Stimulated activated CD4-positive, alpha-beta T cell treated with anti-CD3 and anti-CD28 coated beads, Interleukin-4, amount 100 ng/mL, for 4 hours (primary cell): ENCODE measurements at places on chromosomes 1 and 21.

DNA sequence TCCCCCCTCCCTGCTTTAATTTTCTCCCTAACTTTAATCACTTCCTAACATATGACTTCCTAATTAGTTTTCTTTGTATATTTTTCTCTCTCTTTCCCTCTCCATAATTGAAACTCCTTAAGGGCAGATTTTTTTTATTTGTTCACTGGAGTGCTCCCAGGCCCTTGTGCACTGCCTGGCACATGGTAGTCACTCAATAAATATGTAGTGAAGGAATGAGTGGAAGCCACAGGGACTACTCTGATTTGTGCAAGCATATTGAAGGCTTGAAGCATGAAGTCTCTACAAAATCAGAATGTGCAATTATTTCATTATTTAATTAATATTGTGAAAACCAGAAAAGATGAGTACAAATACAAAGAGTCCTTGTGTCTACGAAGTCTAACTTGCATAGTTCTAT is 41.5 kb downstream of the SNX7 start:
- no peak for DNase-seq

DNA sequence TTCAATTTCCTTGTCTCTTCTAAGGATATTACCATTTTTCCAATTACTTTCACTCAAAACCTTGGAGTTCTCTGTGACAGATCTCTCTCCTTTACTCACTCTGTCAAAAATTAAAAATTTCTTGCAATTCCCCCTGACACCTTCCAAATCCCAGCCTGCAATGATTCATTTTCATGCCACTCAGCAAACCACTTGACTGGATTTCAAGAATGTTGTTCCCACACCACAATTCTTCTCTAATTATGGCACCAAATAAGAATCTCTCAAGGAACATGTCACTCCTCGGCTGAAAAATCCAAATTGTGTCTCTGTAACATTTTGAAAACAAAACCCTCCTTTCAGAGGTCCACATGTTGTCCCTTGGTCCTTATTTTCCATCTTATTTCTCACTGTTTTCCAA is 438.9 kb upstream of the ZP4 start:
- DNase-seq, result no peak

DNA sequence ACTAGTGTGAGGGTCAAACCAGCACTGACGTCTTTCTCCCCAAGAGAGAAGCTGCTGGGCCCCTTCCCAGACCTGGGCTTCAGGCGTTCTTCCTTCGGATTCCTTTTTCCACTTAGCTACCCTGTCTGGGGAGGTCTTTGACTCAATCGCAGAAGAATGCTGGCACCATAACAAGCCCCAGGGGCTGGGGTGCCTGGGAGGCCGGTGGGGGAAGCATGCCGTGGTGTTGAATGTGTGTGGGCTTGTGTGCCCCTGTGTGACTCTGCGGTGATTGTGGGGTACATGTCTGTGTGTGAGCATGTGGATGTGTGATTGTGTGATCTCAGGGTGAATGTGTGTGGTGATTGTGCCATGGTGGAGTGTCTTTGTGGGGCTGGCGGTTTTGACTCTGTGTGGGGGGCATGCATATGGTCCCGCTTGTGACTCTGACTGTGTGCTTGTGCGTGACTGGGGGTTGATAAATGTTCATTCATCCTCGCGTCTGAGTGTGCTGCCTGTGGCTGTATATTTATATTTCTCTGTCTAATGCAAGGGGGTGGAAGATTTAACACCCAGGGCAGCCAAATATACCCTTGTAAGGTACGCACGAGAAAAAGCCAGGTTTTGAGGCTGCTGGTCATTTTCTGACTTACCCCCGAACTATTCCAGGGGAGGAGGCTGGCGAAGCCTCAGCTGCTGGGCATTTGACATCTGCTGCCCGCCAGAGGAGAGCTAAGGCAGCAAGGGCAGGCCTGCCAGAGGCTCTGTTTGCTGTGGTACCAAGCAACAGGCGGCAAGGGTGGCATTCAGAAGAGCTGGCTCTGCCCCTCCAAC is 1.1 kb upstream of the SYNC start:
- no peak for DNase-seq

DNA sequence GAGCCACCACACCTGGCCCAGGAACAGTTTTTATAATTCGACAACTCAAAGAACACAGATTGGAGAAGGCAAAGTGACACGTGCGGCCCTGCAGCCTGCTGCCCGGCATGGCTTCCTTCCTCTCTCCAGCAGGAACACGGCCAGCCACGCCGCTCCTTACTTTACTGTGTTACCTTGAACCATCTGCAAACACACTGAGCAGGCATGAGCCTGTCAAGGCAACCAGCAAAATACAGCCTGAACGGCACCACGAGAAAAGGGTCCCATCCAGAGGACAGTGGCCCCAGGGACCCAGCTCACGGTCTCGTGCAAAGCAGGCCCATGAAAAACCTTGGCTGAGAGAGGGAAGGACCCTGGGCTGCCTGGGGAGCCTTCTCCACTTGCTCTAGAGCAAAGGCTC is 38.8 kb downstream of the NPHP4 start:
- DNase-seq, result no peak

DNA sequence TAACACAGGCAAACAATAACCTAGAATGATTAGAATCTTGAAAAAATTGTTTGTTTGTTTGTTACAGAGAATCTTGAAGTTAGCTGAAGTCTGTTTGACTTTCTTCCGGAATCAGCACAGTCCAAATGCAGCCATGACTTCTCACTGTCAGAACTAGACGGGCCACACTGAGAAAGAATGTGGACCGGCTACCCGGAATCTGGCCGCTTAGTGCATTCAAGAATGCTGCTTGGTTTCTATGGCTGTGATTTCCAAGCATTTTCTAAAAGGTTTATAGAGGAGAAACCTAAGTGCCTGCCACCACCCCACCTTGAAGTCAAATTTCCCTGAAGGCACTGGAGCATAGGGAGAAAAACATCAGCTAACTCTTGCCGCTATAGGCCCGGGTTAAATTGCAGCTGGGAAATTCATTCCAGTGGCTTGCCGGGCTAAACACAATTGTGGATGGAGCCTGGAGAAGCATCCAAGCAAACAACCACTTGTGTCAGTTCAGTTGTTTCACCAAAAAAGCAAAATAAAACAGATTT is 231.1 kb downstream of the DISC1 start:
- DNase-seq, result no peak

DNA sequence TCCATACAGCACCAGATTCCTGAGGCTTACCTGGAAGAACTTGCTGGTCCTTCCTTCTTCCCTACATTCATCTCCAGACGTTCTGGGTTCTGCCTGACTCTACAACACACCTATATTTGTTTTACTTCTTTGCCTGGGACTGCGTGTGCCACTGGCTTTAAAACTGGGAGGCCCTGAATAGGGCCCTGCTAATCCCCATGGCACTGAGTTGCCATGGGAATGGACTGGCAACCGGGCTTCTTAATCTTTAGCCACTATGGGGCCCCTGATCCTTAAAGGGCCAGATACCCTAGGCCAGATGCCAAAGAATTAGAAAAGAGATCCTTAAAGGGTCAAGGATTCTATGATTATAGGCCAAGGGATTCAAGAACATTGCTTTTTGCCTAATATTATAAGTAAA is 24.4 kb upstream of the CADM3 start:
- no peak for DNase-seq

GRCh38 chr1:212916481-212917133 is 33.7 kb upstream of the VASH2 start:
- DNase-seq, result no peak

- DNase-seq, result no peak
Measured at GRCh38 chr1:165632491-165632890, 1.5 kb downstream of the MGST3 start.

- no peak for DNase-seq
Measured at GRCh38 chr21:34988139-34988538, 61.0 kb downstream of the RUNX1 start.

DNA sequence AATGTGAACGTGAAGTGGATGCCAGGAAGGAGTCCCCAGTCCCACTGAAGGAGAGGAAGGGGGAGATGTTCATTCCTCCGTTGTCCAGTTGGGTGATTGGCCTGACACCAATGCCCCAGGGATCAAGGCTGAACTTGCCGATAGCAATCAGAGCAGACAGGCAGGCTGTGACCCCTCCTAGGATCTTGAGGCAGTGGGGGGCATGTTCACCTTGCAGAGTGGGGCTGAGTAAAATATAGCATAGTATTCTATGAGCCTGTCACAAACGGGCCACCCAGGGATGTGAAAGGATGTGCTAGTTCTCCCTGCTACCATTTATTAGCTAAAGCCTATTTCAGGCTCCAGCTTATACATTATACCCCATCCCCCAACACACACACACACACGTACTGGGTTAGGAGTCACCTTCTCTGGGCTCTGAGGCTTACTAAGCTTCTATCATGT is 80.7 kb upstream of the CD34 start:
- DNase-seq, result no peak

- peak; percentile 62 for DNase-seq
Measured at GRCh38 chr1:152189657-152190442, 30.8 kb upstream of the RPTN start.

DNA sequence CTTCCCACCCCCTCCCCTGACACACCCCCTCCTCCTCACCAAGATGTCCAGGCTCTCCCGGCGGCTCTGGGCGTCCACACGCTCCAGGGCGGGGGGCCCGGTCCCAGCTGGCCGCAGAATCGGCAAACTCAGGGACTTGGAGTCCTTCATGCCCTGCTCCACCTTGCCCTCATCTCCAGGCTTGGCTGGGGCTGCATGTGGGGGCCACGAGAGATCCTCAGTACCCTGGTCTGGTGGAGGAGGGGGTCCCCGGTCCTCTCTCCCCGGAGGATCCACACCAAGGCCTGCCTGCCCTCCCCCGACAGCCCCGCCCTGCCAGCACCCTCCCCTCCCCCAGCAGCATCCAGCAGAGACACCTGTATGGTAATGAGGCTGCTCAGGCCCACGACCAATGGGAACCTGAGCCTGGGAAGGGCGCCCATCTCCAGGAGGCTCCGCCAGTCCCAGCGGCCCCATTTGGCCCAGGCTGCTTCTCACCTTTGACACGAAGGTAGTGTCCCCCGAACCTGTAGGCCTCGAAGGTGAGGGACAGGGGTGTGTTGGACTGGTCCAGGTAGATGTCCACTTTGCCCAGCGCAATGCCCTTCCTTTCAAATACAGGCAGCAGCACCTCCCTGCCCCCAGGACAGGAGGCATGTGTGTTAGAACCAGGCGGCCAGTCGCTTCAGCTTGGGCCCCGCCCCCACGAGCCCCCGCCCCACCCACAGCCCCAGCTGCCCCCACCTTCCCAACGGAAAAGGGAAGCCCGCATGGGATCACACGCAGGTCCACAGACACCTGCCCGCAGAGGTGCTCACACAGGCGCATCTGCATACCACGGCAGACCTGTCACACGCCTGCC is 8.2 kb upstream of the TNFRSF25 start:
- DNase-seq, result no peak

DNA sequence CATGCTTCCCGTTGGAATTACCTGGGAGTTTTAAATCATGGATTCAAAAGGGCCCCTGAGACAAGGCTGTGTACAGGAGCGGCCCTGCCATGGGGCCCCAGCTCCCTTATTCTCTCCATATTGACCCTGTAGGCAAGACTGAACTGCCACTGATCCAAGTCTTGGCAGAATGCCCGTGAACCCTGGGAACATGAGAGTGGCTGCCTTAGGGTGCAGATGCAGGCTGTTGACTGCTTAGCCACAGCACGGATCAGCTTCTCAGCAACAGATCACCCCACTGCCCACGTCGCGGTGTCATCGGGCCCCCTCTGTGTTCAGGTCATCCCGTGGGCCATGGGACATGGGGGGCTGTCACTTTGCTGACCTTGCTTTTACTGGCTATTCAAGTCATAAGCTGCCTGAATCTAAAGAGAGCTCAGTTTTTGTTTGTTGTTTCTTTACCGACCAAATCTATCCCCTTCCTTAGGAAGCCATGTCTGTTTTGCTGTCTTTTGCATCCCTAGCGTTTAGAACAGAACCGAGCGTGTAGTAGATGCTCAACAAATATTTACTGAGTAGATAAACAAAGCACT is 83.4 kb downstream of the MATN1 start:
- DNase-seq, result no peak

- DNase-seq, result no peak
Measured at GRCh38 chr1:36968730-36969129, 65.6 kb downstream of the GRIK3 start.

DNA sequence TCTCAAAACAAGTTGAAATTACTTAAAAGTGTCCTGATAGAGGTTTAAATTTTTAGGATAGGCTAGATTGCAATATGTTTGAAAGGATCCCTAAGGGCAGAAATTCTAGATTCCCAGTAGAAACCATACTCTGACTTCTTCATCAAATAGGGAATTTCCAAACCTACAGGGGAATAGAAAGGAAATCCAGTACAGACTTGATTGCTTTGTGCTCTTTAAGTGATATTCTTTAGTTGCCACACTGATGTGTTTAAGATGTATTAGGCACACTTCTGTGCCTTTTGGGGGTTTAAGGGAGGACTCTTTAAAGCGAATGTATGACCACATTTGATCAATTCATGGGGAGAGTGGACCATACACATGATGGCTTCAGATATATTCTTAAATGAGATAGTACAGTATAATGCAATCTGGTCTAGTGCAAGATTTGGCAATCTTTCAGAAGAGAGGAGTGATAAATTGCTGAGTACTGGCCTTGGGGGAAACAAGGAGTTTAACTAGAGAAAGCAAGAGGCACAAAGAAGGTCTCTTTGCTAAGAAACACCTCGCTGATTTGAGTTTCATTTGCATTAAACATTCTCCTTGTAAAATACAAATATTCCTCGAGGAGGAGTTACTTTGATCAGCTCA is 268.8 kb upstream of the NR5A2 start:
- DNase-seq, result no peak

DNA sequence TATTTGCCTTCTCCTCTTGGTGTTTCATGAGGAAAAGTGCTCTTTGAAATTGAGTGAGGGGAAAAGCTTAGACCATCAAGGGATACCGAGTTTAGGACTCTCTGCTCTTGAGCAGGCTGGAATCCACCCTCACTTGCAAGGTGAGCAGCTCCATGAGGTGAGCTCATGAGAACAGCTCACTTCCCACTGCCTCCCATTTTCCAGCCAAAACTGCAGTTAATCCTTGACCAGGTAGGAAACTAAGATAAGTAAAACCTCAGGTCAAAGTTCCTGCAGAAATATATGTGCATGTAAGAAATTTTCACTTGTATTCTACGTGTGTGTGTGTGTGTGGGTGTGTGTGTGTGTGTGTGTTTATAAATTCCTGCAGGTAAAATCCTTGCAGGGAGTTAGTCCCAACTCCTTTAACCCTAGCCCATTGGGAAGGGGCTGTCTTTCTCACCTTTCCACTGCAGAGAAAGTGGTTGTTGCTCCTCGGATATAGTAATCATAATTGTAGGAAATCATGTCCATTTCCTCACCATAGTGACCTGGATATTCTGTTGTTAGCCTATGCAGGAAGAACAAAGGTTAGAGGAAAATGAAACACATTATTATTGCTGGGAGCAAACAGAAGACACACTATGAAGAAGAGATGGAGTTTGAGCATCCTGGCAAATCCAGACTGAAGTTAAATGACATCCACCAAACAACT is 28.3 kb downstream of the DPT start:
- no peak for DNase-seq

DNA sequence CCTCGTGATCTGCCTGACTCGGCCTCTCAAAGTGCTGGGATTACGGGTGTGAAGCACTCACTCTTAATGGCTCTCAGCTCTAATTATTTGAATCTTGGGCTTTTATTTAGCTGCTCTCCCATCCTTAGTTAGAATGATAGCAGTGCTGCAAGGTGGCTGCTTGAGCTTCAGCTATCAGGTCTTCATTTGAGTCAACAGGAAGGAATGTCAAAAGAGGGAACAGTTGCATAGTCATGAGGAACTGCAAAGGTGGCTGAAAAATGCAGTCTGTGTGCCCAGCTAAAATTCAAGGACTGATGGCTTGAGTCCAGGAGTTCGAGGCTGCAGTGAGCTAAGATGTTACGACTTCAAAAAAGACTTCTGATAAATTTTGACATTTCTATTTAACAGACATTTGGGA is 55.6 kb downstream of the UCK2 start:
- no peak for DNase-seq
